ENCODE measurements at places on chromosomes 5 and 9. TPM values are rescaled to one million over a fixed set of nuclear protein-coding genes. Genes with fewer than 3 reads are reported as not detected.

- no peak for DNase-seq
These were observed 47.2 kb downstream of the SGTB start for GRCh38 chr5:65674749-65675148.

GRCh38 chr5:76556511-76557221 is 66.5 kb downstream of the F2RL2 start:
- DNase-seq = no peak

DNA sequence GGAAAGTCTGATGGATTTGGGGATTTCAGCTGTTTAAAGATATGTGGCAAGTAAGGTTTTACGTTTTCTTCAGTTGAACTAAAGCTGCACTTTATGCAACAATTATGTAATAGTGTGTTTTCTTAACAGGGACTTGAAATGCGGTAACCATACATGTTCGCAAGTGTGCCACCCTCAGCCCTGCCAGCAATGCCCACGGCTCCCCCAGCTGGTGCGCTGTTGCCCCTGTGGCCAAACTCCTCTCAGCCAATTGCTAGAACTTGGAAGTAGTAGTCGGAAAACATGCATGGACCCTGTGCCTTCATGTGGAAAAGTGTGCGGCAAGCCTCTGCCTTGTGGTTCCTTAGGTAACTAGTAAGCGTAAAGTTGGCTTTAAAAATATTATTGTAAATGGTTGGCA is 28.5 kb downstream of the NFX1 start:
- no peak for DNase-seq

- DNase-seq = no peak
These were observed 84.7 kb downstream of the IQGAP2 start for GRCh38 chr5:76487821-76488220.

DNA sequence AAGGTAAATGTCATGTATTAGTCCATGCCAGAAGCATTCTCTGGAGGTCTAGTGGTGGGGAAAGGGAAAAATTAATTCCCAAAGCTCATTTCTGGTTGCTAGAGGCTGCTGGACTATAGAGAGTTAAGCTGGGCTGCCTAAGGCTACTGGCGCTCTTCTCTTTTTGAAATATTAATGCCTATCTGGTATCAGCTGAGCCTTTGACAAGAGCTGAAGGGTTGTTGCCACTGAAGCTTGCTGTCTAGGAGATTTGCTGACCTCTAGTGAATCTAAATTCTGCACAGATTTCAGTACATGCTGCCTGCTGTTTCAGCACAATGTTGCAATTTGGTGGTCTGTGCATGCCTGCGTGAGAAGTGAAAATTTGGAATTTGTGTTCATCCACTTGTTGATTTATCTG is 29.1 kb upstream of the PLCXD3 start:
- DNase-seq = no peak

DNA sequence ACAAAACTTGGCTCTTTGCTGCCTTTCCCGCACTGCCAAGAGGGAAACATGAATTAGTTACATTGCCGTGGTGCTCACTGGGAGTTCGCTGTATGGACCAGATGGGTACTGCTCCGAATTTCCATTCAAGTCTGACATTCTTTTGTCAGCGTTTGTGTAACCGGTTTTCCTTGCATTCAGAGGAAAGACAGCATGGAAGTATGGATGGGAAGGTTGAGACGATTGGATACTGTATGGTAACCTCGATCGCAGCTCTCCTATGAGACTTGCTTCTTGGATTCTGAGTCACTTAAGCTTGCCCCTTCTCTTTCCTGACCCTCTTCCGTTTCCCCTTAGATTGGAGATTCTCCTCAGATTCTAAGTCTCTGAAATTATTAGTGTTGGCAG is 625 bp upstream of the UBLCP1 start:
- no peak for DNase-seq

Gene SPINK6
- polyA plus RNA-seq = 5.3 TPM

Gene TICAM2
- polyA plus RNA-seq = 0.23 TPM

Gene TGFBI
- 264 TPM for polyA plus RNA-seq

Gene DPYSL3
- 13.9 TPM for polyA plus RNA-seq

Gene ZDHHC11B
- polyA plus RNA-seq = 0.10 TPM
